ENCODE measurements at places on chromosomes 2 and 18.

DNA sequence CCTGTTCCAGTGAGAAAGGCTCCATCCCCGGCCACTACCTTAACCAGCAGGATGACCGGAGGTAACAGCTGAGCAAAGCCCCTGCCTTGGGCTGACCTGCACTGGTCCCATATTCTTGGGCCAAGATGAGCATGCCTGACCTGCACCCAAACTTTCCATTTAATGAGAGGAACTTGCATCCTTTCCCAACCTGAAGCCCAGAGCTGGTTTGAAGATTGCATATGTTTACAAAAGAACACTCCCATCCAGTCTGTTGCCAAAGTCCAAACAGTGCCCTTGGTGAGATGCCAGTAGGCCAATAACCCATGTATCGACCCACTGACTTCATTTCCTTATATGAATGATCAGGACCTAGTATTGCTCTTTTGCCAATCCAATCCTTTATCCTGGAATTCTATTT, 5.5 kb upstream of the NPAS2 start:
- DNase-seq = no peak

DNA sequence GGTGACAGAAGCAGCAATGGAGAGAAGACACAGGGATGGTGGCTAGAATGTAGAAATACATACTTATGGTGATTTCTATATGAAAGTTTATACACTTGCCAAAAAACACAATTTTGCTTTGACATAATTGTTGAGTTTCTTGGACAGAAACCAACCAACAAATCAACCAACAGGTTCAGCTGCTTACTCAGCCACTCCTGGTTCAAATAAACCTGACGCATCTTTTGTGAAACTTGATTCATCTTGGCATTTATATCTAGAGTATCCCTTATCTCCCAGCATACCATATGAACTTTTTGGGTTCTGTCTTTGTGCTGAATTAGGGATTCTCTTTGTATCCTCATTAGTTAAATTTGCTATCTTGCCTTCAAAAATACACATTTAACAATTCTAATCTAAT, 54.1 kb upstream of the ERBB4 start:
- DNase-seq = no peak

GRCh38 chr2:38622210-38622609, 19.5 kb upstream of the HNRNPLL start:
- DNase-seq = no peak

DNA sequence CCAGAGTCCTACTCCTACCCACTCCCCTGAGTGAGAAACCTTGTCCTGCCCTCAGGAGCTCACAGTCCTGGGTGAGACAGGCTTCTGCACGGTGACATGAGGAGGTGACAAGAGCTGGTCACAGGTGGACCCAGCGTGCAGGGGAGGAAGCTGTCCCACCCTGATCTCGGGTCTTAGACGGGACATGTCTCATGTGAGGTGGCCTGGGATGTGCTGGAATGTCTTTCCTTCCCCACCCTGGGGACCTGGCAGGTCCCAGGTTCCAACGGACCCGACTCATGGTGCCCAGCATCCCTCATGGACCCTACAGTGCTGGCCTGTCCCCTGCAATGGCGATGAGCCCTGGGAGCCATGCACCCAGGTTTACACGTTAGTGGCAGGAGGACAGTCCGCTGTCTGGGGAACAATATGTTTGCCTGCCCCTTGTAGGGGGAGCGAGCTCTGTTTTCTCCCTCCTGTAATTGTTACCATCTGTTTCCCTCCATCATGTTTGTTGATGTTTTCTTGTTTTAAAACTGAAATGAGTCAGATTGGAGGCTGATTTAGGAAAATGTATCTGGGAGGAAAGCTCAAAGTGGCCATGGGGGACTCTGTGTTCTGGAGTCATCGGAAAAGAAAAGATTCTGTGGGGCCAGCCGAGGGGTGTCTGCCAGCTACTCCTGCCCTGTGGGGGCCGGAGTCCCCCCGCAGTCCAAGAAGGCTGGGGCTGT, 238.1 kb downstream of the KLHL29 start:
- no peak for DNase-seq

DNA sequence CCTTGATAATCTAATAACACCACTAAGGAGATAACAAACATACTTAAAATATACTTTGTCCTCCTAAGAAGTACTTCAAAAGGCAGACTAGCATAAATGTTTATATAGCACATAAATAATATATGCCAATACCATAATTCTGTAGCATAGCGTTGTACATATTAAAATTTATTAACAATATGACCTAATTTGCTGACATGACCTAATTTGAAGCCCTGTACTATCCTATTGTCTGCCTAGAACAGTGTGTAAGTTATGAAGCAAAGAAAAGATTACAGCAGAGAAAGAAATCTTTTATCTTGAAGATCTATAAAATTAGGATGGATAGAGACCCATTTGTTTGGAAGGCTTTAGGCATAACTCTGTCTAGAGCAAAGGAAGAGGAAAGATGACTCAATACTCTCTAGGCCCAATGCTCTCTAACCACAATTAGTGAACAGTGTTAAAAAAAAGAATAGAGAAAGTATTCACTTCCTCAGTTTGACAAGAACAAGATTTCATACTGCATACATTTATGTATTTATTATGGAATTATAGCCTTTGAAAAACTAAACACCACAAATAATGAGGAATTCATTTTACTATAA, 231.3 kb downstream of the ZRANB3 start:
- DNase-seq = no peak

- DNase-seq = no peak
Observed at GRCh38 chr18:80225685-80226084, 21.6 kb downstream of the PARD6G start.

DNA sequence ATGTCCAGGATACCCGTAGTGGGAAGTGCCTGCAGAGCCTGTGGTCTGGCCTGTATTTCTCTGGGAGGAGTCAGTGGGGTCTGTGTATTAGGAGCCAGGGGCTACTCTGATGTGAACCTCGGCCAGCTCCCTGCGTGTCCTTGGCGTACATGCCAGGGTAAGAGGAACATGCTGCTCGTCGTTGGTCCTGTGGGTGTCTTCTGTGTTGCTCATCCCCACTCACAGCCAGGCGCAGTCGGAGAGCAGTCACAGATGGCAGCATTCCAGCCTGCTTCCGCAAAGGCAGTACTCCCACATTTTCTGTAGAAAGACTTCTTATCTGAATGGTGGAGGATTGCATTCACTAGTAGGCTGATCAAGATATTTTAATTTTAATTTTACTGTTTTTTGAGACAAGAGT, 84.9 kb downstream of the DGKD start:
- no peak for DNase-seq

- no peak for DNase-seq
Observed at GRCh38 chr2:14363976-14364375, 268.5 kb upstream of the LRATD1 start.

GRCh38 chr2:70985956-70986355, 7.5 kb downstream of the ANKRD53 start:
- no peak for DNase-seq

DNA sequence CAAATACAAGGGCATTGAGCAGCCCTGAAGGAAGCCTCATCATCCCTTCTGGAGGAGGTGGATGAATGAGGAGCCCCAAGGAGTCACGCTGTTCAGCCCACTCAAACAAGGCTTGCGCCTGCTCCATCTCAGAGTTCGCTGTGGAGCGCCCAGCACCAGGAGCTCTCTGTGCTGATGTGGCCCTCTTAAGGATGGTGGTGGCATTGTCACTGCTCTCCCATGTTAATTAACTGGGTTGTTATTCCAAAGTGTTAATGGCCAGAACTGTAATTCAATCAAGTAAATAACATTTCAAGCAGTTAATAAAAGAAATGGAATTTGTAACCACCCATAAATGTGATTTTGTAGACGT, 726.0 kb upstream of the RAB6C start:
- DNase-seq = no peak

DNA sequence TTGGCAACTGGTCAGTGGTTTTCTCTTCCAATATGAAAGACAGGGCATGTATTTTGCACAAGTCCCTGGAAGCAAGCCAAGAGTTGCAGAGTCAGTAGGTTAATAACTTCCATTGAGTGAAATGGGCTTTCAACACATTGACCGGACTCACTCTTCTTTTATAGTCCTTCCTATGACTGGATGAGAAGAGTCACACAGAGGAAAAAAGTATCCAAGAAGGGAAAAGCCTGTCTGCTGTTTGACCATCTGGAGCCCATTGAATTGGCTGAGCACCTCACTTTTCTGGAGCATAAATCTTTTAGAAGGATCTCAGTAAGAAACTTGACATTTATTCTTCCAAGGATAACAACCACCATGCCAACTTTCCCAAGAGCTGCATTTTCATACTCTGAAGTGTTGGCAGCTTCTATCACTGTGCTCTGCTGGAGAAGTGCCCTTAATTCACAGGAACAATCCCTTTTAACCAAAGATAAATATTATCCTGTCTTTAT, 45.4 kb downstream of the RASGRP3 start:
- DNase-seq = no peak

- no peak for DNase-seq
Observed at GRCh38 chr18:58608216-58608615, 20.7 kb downstream of the ALPK2 start.

GRCh38 chr2:231680992-231681852, 27.1 kb upstream of the PTMA start:
- no peak for DNase-seq

DNA sequence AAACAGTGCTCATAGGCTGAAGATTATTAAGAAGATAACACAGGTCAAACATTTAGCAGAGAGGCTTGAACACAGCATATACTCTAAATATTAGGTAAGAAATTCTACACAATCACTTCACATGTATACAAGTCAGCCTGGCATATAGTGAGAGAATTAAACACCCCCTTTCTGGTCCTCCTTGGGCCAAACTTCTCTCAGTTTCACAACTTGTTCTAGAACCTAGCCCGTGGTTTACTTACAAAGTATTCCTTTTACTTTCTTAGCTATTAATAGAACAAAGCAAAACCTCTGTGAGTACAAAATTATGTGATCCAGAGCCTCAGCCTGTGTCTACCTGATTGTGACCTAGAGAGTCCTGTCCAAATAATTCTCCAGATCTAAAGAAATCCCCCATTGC, 562.8 kb downstream of the TNS1 start:
- no peak for DNase-seq

GRCh38 chr2:197795277-197795676, 9.1 kb upstream of the PLCL1 start:
- DNase-seq = no peak

GRCh38 chr18:47901624-47902362, 28.7 kb downstream of the SMAD2 start:
- no peak for DNase-seq

GRCh38 chr2:218465987-218466633, 47.2 kb downstream of the VIL1 start:
- no peak for DNase-seq

DNA sequence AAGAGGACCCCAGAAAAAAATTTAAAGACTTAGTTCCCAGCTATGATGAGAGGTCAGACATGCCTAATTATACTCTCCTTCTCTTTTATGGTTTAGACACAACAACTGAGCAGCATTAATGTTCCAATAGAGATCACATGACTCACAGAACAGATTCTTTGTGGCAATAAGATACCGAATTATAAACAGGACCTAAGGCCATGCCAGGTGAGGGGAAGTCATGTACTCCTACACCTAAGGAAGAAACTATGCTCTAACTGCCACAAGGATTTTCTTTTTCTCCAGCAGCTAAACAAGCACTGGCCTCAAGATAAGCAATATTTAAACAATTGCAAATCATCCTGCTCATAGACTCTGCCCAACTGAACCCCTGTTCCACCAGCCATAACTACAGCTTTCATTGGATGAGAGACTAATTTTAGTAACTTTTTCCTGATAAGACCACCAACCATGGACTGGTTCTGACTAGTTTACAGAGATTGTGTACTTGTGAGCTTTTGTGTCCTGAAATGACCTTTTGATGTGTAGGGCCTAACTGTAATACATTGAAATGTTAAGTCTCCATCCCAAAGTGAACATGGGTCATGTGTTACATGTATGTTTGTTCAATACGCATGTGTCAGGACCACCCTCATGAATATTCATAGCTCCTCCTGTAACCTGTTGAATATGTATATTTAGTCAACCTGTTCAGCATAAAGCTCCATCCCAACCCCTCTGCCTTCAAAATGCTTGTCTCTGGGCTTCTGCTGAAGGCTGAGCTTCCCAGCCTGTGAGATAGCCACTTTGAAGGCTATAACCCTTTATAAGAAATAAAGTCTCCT, 21.6 kb upstream of the NFE2L2 start:
- DNase-seq = no peak

DNA sequence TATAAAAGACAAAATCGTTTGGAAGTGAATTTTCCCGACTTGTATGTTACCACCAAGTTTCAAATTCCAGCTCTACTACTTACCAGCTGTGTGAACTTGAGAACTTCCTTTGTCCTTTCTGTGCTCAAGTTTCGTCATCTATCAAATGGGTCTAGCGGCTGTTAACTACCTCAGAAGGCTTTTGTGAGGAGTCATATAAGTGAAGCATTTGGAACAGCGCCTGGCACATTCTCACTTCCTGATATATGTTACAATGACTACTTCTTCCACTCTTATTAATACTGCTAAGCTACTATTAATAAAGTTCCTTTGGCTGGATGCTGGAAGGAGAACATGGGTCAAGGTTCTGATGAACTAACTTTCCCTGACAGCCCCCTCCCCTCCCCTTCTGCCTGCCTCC, 104.5 kb downstream of the MEIS1 start:
- no peak for DNase-seq

DNA sequence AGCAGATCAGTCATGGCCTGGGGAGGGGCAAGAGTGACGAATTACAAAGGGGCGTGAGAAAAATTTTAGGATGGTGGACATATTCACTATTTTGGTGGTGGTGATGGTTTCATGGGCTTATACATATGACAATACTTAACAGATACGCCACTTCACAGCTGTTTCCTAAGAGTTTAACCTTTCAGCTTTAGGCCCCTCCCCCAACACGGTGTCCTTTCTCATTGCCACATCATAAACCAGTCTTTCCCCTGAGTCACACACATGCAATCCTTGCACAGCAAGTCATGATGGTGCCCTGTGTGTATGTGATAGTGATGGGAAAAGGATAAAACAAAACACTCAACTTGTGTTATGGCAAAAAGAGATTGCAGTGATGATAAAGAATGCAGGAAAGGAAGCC, 47.6 kb upstream of the IL1R1 start:
- no peak for DNase-seq

GRCh38 chr2:60379684-60380083, 173.8 kb downstream of the BCL11A start:
- no peak for DNase-seq

GRCh38 chr2:7670905-7671641, 753.9 kb downstream of the RNF144A start:
- DNase-seq = no peak
